ENCODE measurements at places on chromosomes 3 and 15.

GRCh38 chr3:56909349-56909748 lies 107.6 kb upstream of the ARHGEF3 start:
- no peak for DNase-seq

DNA sequence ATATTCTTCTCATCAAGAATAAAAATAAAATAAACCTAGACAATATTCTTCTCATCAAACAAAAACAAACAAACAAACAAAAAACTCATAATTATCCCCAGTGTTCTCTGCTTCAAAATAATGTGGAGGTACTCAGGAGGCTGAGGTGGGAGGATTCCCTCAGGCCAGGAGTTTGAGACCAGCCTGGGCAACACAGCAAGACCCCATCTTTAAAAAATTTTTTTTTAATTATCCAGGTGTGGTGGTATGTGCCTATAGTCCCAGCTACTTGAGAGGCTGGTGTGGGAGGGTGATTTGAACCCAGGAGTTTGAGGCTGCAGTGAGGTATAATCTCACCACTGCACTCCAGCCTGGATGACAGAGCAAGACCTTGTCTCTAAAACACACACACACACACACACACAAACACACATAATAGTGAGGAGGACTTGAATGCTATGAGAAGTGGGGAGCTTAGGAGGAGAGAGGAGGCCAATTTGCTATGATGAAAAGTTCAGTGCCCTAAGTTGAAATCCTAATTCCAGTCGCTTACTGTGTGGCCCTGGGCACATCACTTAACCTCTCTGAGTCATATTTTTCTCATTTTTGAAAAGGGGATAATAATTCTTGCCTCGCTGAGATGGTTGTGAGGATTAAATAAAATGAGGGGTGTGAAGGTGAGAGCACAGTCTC lies 35.8 kb upstream of the HERC1 start:
- DNase-seq: no peak

DNA sequence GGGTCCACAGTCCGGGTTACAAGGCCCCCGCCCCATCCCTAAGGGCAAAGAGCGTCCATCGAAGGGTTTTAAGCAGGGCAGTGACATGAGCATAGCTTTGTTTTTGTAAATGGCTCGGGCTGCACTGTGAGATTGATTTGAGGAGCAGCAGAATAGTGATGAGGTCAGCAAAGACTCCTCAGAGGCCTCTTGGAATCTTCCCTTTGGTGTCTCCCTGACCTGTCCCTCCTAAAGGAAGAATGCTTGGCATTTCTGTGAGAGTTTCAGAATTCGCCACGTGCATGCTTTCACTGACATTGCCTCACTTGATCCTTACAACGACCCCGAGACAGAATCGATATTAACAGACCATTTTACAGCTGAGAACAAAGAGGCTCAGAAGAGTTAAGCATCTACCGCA lies 20.3 kb downstream of the LAMP3 start:
- DNase-seq: no peak

DNA sequence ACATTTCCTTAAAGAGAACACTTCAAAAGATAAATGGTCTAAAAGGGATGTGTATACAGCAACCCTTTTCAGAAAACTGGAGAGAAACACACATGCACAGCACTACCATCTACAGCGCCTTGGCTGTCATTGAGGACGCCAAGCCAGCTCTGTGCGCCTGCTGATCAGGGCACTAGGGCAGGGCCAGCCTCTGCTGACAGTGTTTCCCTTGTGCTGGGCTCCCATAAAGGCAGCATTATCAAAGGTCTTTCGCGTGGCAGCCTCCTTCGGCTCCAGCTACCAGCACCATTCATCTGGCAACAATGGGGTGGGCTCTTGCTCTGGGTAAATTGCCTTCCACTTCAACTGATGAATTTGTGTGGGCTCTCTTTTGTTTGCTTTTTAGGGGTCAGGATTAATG lies 53.4 kb downstream of the LDHAL6B start:
- no peak for DNase-seq

DNA sequence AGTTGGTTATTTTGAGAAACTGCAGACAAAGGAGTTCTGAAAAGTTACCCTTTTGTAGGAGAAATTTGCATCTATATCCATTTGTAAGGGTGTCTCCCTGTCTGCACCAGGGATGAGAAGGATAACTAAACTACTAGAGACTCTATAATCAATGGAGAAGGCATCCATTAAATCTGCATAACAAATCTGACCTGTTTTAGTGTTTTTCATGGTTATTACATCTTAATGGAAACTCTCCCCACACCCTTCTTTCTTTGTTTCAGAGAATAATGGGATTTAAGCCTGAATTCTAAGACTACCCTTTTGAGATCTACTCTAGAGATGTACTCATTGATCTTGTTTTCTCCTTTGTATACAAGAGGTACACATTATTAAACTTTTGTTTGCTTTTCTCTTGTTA lies 82.0 kb upstream of the DAZL start:
- no peak for DNase-seq

- DNase-seq: no peak
Measured at GRCh38 chr15:60265057-60265456, 132.7 kb downstream of the ANXA2 start.

GRCh38 chr15:92569778-92570177 lies 85.8 kb downstream of the FAM174B start:
- DNase-seq: no peak

- DNase-seq: no peak
Measured at GRCh38 chr3:34219556-34219955, 421.1 kb downstream of the PDCD6IP start.

All from stimulated activated CD4-positive, alpha-beta T cell treated with anti-CD3 and anti-CD28 coated beads, Interleukin-4, amount 100 ng/mL, for 48 hours (primary cell).